ENCODE measurements at places on chromosomes 1 and 21. TPM values are rescaled to one million over a fixed set of nuclear protein-coding genes. Genes with fewer than 3 reads are reported as not detected.

DNA sequence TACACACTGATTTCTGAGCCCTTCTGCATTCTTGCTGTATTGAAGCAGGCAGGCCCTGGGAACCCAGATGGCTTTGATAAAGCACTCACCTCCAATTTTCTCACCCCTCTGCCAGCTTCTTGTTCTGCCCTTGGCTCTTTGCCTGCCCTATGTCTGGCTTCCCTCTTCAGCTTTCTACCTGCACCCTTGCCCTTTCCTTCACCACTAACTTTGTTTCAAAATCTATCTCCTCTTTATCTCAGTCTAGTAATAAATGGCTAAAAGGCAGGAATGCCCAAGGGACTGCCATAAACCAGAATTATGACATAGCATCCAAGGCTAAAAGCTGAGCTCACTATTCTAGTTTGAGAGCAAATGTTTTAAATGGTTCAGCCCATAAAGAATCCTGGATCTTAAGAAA is 178.7 kb downstream of the TNR start:
- DNase-seq: no peak

DNA sequence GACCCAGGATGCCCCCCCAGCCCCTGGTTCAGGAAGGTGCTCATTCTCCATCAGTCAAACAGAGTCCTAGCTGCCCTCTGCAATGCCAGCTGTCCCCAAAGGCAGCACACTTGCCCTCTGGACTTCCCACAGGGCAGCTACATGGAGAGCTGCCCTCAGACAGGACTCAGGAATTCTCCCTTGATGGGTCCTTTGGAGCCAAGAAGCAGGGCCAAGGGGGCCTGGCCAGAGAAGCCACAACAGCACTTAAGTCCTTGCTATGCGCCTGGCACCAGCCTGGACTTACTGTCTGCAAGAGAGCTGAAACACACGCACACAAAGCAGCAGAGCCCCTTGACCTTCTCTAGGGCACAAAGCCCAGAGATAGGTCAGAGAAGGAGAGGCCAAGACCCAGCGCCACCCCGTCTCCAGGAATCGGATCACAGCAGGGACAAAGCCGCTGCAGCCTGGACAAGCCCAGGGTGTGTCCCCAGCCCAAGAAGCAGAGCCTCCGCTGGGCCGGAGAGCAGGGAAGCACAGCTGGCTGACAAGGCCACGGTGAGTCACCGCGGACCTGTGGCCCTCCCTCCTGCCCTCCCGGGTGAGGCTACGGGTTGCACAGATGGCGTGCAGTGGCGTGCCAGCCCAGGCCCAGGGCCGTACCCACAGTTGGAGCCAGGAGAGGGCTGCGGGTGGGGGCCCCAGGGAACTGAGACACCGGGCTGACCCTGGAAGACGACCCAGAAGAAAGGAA is 1.7 kb downstream of the WNT9A start:
- DNase-seq: peak; percentile 63

THEMIS2 gene
- total RNA-seq: 4.9 TPM

GRCh38 chr1:111842411-111842810 is 86.7 kb downstream of the DDX20 start:
- DNase-seq: no peak

Measured in left ventricle myocardium inferior (tissue), 1 donor.